ENCODE measurements at places on chromosomes 12 and 14.
A peak's percentile ranks its signal among the peaks of the same experiment; 100 is the strongest.

DNA sequence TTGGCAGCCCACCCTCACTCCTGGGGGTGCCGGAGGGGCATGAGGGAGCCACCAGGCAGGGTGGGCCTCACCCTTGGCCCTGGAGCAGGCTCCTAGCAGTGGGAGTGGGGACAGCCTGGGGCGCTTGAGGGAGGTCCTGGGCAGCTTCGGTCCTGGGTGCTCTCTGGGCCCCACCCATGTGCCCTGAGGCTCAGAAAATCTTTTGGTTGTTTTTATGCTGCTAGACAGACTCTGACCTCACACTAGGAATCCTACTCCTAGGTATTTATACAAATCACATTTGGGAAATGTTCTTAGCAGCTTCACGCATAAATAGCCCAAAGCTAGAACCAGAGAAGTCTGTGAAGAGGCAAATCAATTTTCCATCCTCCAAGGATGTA, 10.9 kb upstream of the ULK1 start:
- no peaks in the 10 kb centered on the region for H3K4me1 ChIP-seq
- no peak for DNase-seq
- H3K4me3 ChIP-seq: no peak overlapping the region
- no peaks in the 10 kb centered on the region for H3K27me3 ChIP-seq
- H3K36me3 ChIP-seq: no peaks in the 10 kb centered on the region
- H3K27ac ChIP-seq: no peak overlapping the region

GRCh38 chr14:73763396-73763795, 49.2 kb upstream of the PNMA1 start:
- H3K27me3 ChIP-seq: no peaks in the 10 kb centered on the region
- H3K27ac ChIP-seq: peak overlapping the region; percentile 99
- H3K4me1 ChIP-seq: peaks cover 37% of the 10 kb centered on the region
- no peaks in the 10 kb centered on the region for H3K36me3 ChIP-seq
- no peak overlapping the region for H3K4me3 ChIP-seq

DNA sequence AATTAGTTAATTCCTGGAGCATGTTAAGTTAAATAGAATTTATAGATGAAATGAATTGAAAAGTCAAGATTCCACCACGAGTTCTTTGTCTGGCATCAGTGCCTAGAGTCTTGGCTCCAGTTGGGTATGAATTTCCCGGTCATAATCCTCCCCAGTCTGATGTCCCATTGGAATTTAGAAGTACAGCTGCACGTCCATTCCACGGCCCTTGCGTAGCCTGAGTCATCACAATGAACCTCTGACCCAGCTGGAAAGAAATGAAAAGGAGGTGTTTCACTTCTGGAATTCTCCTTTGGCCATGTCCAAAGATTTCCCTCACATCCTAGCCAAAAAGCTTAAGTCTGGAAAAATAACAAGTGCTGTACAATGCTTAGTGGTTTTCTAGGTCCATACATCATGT, 122.7 kb downstream of the KICS2 start:
- DNase-seq: no peak
- no peaks in the 10 kb centered on the region for H3K36me3 ChIP-seq
- H3K4me1 ChIP-seq: no peaks in the 10 kb centered on the region

GRCh38 chr12:4584281-4584680, 22.3 kb downstream of the DYRK4 start:
- no peak overlapping the region for H3K27ac ChIP-seq
- H3K27me3 ChIP-seq: no peaks in the 10 kb centered on the region
- H3K4me3 ChIP-seq: no peak overlapping the region
- peak; percentile 22 for DNase-seq

DNA sequence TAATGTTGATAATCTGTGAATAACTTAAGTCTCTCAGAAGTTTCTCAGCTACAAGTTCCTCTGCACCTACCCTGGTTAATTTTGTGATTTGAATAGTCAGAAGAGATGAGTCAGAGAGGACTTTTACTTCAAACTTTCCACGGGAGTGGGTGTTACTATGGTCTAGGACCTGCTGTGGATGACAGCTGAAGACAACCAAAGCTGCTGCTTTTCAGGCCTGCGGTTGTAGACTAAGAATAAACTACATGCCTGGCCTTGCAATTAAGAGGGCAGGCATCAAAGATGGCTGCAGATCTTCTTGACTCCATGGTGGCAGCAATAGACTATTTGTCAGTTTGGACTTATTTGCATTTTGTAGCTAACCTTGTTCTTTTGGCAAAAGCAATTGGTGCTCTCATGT, 227.1 kb upstream of the KRR1 start:
- H3K4me3 ChIP-seq: no peak overlapping the region
- H3K27me3 ChIP-seq: no peaks in the 10 kb centered on the region
- no peak overlapping the region for H3K27ac ChIP-seq
- H3K4me1 ChIP-seq: no peaks in the 10 kb centered on the region

DNA sequence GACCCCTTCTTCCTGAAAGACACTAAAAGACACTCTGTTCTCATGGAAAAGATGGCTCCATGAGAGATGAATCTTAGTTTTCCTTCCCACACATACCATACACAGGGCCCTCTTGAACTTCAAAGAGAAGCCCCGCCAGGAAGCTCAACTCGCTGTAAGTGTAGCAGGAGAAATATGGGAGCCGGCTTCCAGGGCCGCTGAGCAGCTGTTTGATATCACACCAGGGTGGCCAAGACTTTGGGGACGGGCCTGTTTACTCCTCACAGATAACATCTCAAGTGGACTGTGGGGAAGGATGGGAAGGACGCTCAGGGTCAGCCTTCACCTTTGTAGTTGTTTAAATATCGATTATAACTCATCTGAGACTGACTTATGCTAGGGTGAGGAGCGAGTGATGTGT, 235.5 kb upstream of the TBX3 start:
- H3K27me3 ChIP-seq: no peaks in the 10 kb centered on the region
- no peaks in the 10 kb centered on the region for H3K36me3 ChIP-seq
- H3K27ac ChIP-seq: no peak overlapping the region
- no peak for DNase-seq
- H3K4me1 ChIP-seq: no peaks in the 10 kb centered on the region

GRCh38 chr12:23659131-23659530, 290.3 kb downstream of the SOX5 start:
- no peak for DNase-seq
- H3K36me3 ChIP-seq: no peaks in the 10 kb centered on the region
- H3K27ac ChIP-seq: no peak overlapping the region
- H3K4me1 ChIP-seq: no peaks in the 10 kb centered on the region

- DNase-seq: no peak
- no peaks in the 10 kb centered on the region for H3K27me3 ChIP-seq
- no peaks in the 10 kb centered on the region for H3K4me1 ChIP-seq
- H3K36me3 ChIP-seq: no peaks in the 10 kb centered on the region
- H3K4me3 ChIP-seq: no peak overlapping the region
- no peak overlapping the region for H3K27ac ChIP-seq
Measured at GRCh38 chr14:67746927-67747326, 45.2 kb downstream of the RDH12 start.

GRCh38 chr14:68811171-68811570, 18.3 kb upstream of the ZFP36L1 start:
- no peaks in the 10 kb centered on the region for H3K27me3 ChIP-seq
- DNase-seq: no peak
- peaks cover 49% of the 10 kb centered on the region for H3K4me1 ChIP-seq

Measured in Peyer's patch (tissue), 4 donors.